Nucleus accumbens (tissue), 56 donors: ENCODE measurements at places on chromosomes 2 and 18.

GRCh38 chr2:217179854-217180253 lies 320.0 kb upstream of the TNP1 start:
- DNase-seq: no peak

- DNase-seq: no peak
These were observed 834.4 kb upstream of the NRXN1 start for GRCh38 chr2:51866361-51866760.

- no peak for DNase-seq
These were observed 87.8 kb downstream of the PDE11A start for GRCh38 chr2:177984749-177985148.

DNA sequence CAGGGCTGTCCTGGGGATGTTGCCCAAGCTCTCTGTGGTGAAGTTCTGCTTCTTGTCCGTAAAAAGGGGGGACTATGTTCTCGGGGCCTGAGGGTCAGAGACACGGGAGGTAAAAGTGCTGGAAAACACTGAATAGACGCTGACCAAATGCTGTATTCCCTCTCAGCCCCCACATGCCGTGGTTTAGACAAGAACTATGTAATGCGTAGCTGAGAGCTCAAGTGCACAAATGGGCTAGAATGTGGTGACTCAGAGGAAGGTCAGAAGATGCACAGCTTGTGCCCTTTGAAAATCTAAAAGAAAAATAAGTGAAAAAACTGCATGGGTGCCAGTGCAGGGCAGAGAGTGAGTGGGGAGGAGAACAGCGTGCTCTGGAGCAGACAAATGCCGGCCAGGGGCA lies 80.3 kb upstream of the MAP4K4 start:
- DNase-seq: no peak

DNA sequence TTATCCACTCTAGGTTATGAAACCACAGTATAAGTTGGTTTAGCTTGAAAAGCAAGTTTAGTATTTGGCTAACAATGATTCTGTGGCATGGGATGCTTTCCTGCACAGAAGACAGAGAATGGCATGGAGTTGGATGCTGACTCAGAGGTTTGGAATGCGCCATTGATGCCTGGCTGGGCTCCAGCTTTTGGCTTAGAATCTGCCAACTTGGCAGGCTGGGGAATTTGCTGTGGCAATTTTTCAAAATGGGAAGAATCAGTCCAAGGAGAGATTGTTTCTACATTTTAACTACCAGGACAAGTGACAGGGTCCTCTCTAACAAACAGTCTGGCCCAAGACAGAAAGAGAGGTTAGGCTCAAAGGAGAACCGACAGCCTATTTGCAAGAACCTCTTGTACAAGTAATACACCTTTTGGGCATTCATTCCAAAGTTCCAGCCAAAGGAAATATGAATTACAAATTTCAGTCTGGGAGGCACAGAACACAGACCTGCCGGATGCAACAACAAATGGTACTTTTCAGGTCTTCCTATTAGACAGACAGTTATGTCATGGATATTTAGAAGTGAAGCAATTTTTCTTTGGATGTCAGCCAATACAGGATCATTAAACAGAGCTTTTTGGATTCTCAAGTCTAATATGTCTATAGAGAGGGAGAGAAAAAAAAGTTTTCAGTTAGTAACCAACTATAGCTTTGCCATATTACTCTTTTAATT lies 1027.7 kb downstream of the TMEM182 start:
- no peak for DNase-seq

DNA sequence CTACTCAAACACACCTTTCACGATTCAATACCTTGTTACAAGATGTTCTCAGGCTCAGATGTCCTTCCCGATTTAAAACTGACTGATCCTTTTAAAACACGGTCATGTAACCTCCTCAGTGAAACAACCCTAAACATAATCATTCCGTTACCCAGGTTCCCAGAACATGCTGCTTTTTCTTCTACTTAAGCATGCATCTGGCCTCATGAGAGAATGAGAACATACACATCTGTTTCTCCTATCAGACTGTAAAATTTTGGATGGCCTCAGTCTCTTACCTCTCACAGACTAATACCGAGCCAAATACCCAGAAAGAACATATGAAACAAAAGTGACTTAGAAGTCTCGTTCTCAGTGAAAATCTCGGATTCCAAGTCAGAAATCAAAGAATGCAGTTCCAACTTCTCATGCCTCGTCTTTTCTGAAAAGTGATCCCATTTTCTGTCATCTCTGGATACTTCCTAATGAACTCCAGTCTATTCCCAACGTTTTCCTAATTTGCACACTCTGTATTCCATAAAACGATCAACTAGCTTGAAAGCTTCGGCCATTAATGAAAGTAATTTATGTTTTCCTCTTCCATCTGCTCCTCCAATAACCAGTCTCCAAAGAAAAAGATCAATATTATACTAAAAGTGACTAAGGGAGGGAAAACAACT lies 919 bp downstream of the SF3B1 start:
- no peak for DNase-seq

GRCh38 chr18:75915941-75916623 lies 488.6 kb upstream of the SMIM21 start:
- DNase-seq: peak; percentile 58

DNA sequence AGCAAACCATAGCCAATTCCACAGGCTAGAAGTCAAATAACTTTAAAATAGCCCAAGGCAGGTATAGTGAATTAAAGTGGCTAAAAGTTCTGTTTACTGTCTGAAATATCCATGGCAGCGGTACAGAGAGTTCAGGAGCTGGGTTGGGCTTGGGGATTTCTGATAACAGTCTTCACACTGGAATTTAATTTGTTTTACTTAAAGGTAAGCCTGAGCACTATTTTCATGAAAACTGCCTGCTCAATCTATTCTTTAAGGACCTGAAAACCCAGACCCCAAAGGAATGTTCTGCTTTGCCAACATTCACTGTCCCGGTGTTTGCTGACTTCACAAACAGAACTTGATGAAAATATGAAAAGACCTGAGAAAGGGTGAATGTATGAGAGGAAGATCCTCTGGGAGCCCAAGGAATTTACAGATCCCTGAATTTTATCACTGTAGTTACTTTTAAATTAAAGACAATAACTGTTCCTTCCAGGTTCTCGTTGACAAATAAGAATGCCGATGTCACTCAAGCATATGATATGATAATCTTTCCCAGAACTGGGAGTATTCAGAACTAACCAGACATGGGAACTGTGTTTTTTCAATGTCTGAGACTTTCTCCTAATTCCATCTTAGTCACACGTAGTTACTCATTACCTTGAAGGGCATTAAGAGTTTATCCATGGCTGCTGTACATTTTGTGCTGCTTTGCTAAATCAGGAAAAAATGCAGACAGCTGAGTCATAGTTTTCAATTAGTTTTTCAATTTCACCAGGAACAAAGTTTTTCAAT lies 28.3 kb upstream of the ITGB6 start:
- DNase-seq: no peak

- peak; percentile 84 for DNase-seq
These were observed 17.4 kb upstream of the HAAO start for GRCh38 chr2:42809819-42810120.

DNA sequence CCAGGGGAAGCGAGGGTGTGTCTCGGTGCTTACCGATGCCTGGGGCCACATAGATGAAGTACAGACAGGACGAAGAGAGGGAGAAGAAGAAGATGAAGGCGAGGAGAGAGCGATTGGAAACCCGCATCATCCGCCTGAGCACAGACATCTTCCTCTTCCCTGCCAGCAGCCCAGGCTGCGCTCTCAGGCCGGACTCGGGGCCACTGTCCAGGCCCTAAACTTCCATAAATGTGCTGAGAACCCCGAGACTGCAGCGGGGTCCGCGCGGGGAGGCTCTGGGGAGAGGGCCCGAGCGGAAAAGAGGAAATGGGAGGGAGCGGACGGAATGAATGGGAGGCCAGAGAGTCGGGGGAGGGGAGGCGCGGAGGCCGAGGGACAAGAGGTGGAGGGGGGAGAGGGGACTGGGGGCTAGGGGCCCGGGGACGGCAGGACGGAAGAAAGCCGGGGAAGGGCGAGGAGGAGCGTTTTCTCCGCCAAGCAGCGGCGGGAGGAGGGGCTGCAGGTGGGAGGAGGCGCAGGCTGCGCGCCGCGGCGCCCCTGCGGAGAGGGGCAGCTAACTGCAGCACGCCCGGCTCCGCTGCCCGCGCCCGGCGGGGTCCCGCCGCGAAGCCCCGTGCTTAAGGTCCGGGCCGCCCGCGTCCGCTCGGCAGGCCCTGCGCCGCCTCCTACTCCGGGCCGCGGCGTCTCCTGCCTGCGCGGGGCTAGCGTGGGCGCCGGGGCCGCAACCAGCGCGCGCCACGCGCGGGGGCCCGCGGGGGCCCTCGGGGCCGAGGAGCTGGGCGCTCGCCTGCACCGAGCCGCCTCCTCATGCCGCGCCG lies at the start of gene B4GALT6:
Gene B4GALT6, minus strand, starts transcription at position 303 of the 818 bp plus-strand sequence. Its CDS starts 155 bp downstream, at position 148.
- DNase-seq: peak; percentile 55

DNA sequence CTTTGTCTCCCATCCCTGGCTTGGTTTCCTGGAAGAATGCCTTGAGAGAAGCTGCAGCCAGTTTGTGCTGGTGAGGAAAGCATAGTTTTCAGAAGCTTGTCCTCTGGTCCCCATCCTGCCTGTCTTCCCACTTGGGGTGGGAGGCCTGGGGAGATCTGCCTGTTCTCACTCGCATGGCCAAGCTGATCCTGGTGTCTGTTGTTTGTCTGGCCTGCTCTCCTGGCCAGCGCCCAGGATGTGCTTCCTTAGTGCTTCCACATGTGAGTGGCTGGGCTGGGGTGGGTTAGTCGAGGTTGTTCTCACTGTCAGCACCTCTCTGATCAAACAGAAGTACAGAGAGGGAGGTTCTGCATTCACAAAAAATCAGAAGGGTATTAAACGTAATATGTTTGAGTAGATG lies 49.5 kb downstream of the PTPRM start:
- no peak for DNase-seq

DNA sequence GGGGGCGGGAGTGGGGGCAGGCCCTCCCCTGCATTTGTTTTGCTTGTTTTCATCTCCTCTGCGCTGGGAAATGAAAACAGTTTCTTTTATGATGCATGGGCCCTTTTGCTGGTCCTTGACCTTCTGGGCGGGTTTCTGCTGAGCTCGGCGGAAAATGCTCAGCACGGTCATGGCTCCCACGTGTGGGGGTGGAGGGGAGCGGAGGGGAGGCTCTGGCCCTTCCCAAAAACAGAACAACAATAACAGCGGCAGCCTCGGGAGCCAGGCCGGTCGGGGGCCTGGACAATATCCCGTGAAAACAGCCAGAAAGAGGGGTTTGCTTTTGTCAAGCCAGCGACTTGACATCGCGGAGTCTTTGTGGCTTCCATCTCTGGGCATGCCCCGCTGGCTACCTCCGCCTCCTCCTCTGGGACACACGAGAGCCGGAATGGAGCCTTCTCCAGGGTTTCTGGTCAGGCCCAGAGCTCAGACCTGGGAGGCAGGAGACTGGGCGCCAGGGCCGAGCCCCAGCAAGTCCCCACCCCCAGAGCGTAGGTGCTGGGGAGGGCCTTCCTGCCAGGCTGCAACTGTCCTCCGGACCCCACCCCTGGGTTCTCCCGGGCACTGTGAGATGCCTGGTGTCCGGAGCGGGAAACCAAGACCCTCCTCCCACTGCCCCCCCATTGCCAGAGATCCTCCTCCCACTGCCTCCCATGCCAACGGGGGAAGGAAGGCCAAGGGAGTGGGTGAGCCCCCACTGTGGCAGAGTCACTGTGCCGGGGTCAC lies 35.9 kb upstream of the SNED1 start:
- no peak for DNase-seq

DNA sequence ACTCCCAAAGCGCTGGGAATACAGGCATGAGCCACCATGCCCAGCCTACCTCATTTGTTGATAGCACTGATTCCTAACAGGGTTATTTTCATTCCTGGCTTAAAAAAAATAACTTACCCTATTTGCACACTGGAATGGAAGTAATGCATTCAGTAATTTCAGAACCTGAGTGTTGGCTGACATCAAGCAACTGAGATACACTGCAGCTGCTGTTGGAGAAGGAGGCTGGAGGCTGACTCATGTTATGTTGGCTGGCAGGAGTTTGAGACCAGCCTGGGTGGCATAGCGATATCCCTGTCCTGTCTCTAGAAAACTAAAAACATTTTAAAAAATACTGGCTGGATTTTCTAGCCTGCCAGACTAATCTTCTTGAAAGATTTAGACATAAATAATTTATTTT lies 385.1 kb upstream of the MEX3C start:
- no peak for DNase-seq

DNA sequence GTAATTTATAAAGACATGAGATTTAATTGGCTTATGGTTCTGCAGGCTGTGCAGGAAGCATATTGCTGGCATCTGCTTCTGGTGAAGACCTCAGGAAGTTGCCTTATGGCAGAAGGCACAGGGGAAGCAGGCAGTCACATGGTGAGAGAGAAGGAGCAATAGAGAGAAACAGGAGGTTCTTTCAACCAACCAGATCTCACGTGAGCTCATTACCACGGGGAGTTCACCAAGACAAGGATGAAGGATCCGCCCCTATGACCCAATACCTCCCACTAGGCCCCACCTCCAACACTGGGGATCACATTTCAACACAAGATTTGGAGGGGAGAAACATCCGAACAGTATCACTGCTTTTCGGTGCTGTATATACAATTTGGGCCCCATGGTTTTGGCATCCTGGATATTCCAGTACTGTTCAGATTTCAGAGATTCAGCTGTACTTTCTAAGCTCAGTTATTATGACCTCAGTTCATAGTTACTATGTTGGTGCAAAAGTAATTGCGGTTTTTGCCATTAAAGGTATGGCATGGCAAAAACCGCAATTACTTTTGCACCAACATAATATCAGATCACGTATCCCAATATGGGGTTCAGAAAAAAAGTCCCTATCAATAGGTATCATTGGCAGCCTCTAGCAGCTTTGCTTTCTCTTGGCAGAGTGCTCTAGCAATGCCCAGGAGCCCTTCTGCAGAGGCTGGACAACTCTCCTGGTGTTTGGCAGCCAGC lies 189.6 kb upstream of the SIX3 start:
- DNase-seq: no peak

DNA sequence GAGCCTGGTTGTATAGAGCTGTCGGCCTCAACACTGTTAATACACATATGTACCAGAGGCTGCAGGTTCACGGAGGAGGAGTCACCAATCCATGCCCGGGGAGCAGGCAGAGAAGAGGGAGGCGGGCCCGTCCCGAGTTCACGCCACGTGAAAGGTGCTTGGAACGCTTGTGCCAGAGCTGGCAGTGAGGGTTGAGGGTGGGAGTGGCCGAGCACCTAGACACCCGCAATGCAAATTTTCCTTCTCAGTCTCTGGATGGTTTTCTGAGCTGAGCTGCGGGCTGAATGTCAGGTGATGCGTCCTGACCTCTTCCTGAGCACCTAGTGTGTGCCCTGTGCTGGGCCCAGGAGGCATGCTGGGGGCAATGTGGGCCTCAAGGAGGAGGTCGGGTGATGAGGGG lies 52.2 kb downstream of the ODC1 start:
- DNase-seq: no peak

DNA sequence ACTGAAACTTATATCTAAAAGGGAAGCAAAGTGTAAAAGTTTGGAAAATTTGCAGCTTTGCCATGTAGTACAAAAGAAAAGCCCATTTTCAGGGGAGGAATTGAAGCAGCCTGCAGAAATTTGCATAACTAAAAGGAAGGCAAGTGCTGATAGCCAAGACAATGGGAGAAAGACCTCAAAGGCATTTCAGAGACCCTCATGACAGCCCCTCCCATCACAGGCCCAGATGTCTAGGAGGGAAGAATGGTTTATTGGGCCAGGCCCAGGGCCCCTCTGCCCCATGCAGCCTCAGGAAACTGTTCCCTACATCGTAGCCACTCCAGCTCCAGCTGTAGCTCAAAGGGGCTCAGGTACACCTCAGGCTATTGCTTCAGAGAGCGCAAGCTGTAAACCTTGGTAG lies 14.4 kb upstream of the WDR75 start:
- no peak for DNase-seq
